Ecto neural progenitor cell (in vitro differentiated cells): ENCODE measurements at places on chromosomes 5 and 9.
A peak's percentile ranks its signal among the peaks of the same experiment; 100 is the strongest.

- DNase-seq, result no peak
These were observed 39.2 kb upstream of the PDE8B start for GRCh38 chr5:77171141-77171910.

- no peak for DNase-seq
These were observed 307.8 kb downstream of the NR2F1-AS1 start for GRCh38 chr5:93273176-93273575.

- DNase-seq, result no peak
These were observed 358.6 kb downstream of the IRX1 start for GRCh38 chr5:3954199-3954598.

DNA sequence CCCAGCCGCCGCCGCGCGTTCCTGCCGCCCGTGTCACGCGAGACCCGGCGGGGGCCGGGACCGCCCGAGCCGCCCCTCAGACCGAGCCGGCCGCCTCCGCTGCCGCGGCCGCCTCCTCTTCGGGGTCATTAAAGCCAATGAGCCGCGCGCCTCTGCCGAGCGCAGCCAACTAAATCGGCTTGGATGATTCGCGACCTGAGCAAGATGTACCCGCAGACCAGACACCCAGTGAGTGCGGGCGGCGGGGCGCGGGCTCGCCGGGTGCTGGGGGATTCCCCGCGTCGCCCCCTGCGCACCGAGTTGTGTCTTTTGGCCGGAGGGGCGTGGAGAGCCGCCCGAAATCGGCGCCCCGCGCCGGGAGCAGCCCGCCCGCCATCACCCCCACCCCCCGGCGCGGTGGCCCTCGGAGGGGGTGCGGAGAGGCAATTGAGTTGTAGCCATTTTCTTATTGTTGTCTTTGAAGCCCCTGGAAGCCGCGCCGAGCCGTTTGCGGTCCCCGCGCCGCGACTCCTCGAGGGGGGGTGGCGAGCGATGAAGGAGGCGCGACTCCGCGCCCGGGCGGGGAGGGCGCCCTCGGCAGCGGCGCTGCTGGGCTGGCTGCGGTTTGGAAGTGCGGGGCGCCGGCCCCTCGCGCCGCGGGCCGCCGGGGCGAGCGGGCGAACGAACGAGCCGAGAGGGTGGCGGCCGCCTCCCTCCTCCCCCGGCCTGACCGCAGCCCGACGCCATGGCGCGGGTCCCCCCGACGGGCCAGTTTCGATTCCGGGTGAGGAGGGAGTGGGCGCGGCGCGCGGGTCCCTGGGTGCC, 1.0 kb downstream of the TLE4 start:
- peak; percentile 71 for DNase-seq

DNA sequence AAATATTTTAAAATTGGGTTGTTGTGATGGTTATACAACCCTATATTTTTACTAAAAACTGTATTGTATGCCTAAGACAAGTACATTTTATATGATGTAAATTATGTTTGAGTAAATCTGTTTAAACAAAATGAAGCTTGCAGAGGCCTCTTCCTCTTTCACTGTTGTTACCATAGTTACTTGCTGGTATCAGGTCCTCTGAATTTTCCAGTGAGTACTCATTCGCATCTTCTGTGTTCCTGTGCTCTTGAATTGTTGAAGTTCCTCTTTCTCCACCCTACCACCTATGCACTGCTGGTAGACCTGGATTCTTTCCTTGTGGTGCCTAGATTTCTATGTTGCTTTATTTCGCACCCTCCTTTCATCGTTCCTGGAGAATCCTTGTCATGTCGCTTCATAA, 938.5 kb upstream of the ACO1 start:
- no peak for DNase-seq
